ENCODE measurements at places on chromosomes 6 and 20.

GRCh38 chr6:24356310-24356973, 1.4 kb downstream of the DCDC2 start:
- DNase-seq, result no peak

GRCh38 chr6:84280030-84280429, 52.6 kb upstream of the CEP162 start:
- no peak for DNase-seq

DNA sequence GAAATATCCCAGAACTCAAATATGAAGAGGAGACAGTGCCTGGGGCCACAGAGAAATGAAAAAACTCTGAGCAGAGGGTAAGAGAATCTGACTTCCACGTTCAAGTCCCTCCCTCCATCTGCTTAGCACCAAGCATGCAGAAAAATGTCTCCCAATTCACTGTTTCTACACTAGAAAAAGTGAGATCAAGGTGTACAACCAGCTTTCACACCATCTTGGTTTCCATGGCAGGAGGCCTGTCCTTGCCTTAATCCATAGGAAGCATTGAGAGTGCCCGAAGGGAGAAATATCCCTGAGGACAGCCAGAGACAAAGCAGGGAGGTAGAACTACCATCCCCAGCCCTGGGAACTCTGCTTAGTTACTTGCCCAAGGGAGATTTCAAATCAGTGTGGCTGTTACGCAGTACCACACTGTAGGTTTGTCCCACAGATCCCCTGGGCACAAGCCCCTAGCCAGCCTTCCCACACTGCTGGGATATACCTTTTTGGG, 82.9 kb downstream of the SCML4 start:
- DNase-seq, result no peak

DNA sequence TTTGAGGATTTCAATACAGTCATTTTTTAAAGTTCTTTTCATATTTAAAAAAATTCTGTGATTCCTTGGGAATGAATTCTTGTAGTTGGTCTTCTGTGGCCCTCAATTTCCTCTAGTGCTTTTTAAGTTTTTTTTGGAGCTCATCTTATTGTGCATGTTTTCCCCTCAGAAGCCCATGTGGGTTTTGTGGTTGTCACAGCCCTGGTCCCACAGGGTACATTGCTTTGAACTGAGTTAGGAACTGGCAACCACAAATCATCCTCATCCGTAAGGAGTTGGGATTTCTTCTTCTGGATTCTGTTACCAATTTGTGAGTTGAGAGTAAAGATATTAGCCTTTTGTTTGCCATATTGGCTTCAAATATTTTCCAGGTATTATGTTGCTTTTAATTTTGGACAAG, 89.9 kb downstream of the AKAP7 start:
- no peak for DNase-seq

DNA sequence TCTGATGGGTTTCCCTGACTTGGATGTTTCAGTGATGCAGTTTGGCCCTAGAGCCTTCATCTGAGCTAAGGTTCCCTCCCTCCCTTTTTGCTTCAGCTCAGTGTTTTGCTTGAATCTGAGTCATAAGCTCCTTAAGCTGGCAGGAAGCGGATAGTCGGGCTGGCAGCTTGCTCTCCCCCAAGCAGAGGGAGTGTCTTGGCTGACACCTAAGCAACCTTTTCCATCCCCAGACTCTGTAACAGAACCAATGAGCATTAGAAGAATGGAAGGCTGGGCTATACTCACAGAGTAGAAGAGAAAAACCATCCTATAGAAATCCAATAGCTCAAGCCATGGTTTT, 98.3 kb downstream of the HAO1 start:
- no peak for DNase-seq

GRCh38 chr6:138443979-138444378, 40.0 kb downstream of the HEBP2 start:
- DNase-seq, result no peak

GRCh38 chr20:21184819-21185218, 58.9 kb downstream of the KIZ start:
- no peak for DNase-seq

DNA sequence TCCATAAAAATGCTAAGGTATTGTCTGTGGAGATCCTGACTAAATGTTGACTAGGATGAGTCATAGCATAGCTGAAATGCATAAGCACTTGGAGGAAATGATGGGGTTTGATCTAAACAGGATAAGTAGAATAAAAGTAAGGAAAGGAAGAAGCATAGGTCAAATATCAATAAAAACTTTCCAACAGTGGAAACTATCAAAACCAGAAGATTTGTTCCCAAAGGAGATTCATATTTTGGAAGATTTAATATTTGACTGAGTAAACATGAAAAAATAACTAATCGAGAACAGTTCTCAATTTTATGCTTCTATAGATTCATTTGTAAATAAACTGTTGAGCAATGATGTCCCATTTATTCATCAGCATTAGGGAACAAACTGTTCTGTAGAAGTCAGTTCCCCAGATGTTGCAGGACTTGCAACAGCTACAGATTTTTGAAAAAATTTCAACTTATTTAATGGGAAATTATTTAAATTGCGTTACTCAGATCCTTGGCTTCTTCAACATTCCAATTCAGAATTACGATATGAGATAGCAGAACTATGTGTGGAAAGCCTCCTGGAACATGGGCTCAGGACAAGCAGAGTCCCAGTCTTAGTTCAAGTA, 133.7 kb upstream of the TBX18 start:
- DNase-seq, result no peak

GRCh38 chr6:139553916-139554315, 179.5 kb upstream of the CITED2 start:
- no peak for DNase-seq

DNA sequence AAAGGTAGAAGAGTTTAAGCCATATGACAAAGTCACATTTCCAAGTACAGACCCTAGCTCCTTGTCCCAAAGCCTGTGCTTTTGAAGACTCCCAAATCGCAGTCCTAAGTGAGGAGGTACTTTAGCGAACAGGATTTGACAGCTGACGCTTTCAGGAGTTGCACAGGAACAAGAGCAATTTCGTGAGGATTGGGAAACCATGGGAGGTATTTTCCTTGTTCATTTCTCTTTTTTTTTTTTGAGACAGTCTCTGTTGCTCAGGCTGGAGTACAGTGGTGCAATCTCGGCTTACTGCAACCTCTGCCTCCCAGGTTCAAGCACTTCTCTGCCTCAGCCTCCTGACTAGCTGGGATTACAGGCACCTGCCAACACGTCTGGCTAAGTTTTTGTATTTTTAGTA, 150.6 kb downstream of the MTHFD1L start:
- DNase-seq, result no peak

- no peak for DNase-seq
These were observed 551.7 kb upstream of the GJE1 start for GRCh38 chr6:141580988-141581552.

- DNase-seq, result no peak
These were observed 28.4 kb downstream of the VAPB start for GRCh38 chr20:58417438-58417837.

DNA sequence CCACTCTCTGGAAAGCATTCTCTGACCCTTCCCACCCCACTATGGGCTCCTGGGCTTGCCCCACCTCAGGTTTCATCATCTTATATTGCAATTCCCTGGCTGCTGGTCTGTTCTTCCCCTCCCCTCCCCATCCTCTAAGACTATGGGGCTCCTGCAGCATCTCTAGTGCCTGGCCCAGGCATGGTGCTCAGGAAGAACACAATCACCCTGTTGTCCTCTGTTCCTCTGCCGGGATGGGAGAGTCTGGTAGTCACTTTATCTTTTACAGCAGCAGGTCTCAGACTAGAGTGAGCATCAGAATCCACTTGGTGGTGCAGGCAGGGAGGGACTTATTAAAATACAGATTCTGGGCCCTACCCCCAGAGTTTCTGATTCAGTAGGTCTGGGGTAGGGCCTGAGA, 5.0 kb upstream of the LPIN3 start:
- no peak for DNase-seq

GRCh38 chr6:136766274-136766673, 26.0 kb downstream of the MAP3K5 start:
- DNase-seq, result no peak

DNA sequence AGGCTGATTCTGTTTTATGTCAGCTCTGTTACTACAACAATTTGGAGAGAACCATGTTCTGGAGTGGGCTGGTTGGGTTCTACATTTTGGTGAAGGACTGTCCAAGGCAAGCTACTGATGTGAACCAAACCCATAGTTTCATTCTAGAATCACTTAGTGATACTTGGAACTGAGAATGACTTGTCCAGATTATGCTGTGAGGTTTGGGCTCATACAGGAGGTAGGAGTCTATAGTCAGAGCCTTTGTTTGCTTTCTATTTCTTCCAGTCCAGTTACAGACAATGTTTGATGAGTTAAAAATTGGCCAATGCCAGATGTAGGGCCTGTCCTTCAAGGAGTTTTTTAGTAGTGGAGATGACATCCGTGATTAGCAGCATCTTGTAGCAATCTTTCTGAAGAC, 97.9 kb downstream of the LRRC1 start:
- no peak for DNase-seq

DNA sequence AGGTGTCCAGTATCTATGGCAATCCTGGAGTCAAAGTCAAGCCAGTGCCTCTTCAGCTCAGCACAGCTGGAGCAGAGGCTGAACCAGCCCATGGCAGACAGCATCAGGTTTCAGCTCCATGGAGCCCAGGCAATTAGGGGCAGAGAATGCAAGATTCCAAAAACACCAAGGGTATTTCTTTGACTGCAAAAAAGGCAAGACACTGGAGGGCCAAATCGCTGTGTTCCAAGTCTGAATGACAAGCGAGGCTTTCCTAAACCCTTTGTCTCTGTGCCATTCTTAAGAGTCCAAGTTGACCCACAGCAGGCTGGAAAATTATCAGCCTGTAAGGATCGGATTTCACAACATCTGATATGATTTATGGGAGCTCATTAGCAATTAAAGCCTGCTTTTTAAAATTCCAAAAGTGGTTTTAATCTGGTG, 49.7 kb upstream of the TGM3 start:
- DNase-seq, result no peak

DNA sequence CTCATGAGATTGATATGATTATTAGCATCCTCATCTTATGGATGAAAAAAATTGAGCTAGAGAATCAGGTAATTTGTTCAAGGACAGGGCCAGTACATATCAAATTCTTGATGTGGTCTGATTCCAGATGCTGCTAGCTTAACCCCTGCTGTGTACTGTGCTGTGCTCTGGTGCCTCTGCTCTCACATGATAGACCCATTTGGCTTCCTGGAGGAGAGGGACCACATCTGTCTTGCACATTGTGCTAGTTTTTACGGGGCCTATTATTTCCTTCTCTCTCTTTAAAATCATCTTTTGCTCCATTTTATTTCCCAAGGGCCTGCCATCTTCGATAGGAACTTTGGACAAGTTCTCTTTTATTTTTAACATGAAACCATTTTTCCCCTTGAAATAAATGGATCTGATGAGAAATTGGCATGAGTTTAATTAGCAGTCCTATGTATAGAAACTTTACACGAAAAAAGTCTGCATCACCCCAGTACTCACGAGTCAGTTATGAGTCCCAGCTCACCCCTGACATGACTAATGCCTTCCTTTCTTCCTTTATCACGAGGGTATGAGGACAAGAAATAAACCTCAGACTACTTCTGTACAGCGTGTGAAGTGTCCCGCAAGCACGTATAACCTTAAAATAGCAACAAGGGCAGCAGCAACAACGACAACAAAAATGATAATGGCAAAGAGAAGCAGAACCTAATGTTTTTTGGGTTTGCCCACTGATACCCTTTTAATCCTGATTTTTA, 26.5 kb downstream of the CD109 start:
- no peak for DNase-seq

GRCh38 chr6:147088861-147089260, 115.4 kb upstream of the STXBP5 start:
- DNase-seq, result no peak
